Myocyte (in vitro differentiated cells): ENCODE measurements at places on chromosomes 4 and X.
A peak's percentile ranks its signal among the peaks of the same experiment; 100 is the strongest.

- no peak for DNase-seq
Measured at GRCh38 chr4:155676430-155676825, 9.8 kb downstream of the GUCY1A1 start.

DNA sequence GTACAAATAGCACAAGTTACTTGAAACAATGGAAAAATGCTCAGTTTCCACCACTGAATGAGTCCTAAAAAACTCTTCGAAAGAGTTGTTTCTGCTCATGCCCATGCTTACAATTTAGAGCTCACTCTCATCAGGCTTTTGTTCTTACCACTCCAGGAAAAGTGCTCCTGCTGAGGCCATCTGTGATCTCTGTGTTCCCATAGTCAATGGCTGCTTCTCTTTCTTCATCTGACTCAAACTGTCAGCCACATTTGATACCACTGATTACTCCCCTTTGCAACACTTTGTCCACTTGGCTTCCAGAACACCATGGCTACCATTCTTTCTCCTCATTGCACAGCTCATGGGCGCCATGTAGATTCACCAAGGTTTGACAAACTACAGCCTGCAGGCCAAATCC, 80.0 kb upstream of the SLC34A2 start:
- no peak for DNase-seq

DNA sequence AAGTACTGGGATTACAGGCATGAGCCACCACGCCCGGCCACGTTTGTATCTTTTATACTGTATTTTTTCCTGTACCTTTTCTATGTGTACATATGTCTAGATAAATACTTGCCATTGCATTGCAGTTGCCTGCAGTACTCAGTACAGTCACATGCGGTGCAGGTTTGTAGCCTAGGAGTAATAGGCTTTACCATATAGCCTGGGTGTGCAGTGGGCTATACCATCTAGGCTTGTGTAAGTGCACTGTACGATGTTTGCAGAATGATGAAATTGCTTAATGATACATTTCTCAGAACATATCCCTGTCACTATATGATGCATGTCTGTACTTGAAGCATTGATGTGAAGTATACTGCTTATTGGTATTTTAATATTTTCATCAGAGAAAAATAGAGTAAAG, 115.4 kb upstream of the PUDP start:
- no peak for DNase-seq

- no peak for DNase-seq
Measured at GRCh38 chrX:79477691-79478090, 110.6 kb upstream of the ITM2A start.

- no peak for DNase-seq
Measured at GRCh38 chr4:175412161-175412560, 399.9 kb downstream of the GPM6A start.

DNA sequence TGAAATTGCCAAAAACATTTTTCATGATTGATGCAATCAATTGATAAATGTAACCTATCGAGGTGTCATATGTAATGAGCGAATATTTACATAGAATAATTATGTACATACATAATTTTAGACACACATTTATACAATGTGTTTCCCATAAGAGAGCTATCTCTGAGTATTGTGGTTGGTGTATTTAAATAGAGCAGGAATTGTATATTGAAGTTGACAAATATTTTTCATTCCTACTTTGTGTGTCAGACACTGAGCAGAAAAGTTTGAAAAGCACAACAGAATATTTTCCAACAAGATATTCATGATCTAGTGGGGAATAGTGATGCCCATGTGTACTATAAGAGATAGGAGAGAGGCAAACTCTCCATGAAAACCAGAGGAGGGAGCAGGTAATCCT, 295.2 kb downstream of the ANKRD50 start:
- DNase-seq: no peak

GRCh38 chr4:7435471-7436061, 836 bp upstream of the PSAPL1 start:
- no peak for DNase-seq

- no peak for DNase-seq
Measured at GRCh38 chr4:173526724-173527102, 3.3 kb downstream of the HAND2 start.

GRCh38 chr4:1235381-1236102, 13.4 kb downstream of the CTBP1 start:
- DNase-seq: no peak

DNA sequence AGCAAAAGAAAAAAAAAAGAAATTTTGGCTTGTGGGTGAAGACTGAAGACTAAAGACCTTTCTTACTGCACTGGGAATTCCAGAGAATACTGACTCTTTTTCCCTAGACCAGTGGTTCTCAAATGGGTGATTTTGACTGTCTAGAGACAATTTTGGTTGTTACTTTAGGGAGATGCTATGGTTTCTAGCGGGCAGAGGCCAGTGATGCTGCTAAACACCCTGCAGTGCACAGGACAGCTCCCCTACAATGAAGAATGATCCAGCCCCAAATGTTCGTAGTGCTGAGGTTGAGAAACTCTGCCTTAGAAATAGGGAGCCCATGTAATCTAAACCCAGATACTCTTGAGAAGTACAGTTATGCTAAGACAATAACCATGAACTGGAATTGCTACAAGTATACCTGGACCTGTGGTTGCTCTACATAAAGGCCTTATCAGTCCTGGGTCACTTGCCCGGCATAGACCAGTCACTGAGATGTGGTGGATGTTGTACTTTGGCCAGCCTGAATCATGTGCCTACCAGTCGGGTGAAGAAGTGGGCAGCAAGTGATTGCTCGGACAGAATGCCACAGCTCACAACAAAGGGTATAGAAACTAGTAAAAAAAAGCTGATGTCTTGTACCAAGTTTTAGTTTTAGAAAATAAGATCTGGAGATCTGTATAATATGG, 16.0 kb downstream of the ARHGAP10 start:
- DNase-seq: no peak

- no peak for DNase-seq
Measured at GRCh38 chrX:44529310-44529709, 13.3 kb downstream of the FUNDC1 start.

DNA sequence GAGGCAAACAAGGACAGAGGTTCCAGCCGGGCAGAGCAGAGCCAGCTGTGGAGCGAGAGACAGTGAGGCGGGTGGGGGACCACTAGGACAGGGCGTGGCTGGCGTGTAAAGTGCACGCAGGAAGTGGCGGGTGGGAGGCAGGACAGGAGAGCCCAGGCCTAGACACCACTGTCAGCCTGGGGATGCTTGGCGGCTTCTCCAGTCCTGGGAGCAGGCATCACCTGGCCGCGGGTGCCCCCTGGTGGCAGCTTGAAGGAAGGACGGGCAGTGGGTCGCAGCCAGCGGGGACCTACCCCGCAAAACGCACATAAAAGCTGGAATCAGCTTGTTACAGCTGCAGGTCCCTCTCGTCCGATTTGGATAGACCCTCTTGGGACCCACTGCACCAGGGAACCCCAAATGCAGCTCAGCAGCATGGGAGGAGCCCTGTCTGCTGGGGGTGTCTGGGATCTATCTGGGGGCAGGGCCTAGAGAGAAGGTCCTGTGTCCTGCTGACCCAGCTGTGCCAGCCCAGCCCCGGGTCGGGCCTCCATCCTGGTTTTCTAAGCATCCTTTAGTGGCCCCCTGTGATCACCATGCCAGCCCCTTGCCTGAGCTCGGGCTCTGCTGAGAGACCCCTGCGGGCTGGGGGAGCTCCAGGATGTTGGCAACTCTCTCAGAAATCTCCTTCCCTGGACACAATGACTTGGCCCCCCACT, 57.7 kb downstream of the WFS1 start:
- peak; percentile 72 for DNase-seq
